ENCODE measurements at places on chromosomes 2 and 18. TPM values are rescaled to one million over a fixed set of nuclear protein-coding genes. Genes with fewer than 3 reads are reported as not detected.

DNA sequence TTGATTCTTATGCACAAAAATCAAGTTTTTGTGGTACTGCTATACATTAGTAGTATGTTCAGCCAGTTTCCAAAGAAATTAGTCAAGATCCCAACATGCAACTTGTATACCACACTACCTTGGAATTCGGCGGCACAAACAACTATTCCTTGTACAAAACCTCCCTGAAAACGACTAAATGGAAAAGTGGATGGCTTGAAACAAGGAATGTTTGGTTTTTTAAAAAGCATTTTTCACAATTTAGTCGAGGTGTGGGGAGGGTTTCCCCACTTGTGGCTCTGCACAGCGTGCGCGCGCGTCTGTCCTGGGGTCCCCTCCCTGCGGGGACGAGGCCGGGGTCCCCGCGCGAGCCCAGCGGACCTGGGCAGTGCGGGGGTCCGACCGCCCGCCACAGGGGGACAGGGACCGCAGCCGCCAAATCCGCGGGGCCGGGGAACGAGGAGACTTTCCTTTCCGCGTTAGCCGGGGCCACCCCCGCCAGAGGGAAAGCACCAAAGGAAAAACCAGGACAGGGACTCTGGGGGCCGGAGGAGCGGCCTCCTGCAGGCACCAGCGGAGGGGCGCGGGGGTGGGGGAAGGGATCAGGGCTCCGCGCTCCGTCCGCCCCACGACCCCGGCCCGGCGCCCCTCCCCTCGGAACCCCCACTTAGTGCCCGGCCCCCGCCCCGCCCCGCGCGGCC, 534 bp upstream of the SOCS6 start:
- peak; percentile 69 for DNase-seq

DNA sequence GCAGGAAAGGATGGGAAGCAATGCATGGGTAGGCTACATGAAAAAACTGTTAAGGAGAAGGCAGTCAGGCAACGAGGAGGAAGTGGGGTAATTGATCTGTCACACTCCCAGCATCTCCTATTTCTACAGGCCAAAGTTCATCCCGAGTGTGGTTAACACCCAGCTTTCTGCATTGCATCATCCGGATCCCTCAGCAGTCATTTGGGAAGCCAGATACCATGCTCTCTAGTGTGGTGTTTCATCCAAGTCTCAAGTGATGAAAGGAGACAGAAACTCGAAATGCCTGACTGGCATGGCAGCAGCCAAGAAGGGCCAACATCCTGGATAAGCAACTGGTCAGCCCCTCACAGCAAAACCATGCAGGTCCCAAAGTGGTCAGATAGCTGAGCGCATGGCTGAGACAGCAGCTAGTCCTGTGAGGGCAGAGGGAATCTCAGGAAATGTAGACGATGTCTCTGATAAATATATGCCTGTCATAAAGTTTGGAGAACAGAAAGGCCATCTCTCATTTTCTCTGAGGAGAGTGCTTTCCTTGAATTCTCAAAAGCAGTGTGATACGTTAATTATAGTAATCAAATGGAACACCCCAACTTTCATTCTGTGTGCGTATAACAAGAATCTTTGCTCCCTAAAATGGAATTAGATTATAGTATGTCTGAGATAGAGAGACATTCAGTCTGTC, 24.8 kb upstream of the HNRNPA3 start:
- no peak for DNase-seq

The LYPD6 gene
- 10.0 TPM for total RNA-seq

GRCh38 chr2:236555481-236555880, 14.1 kb upstream of the ACKR3 start:
- no peak for DNase-seq

DNA sequence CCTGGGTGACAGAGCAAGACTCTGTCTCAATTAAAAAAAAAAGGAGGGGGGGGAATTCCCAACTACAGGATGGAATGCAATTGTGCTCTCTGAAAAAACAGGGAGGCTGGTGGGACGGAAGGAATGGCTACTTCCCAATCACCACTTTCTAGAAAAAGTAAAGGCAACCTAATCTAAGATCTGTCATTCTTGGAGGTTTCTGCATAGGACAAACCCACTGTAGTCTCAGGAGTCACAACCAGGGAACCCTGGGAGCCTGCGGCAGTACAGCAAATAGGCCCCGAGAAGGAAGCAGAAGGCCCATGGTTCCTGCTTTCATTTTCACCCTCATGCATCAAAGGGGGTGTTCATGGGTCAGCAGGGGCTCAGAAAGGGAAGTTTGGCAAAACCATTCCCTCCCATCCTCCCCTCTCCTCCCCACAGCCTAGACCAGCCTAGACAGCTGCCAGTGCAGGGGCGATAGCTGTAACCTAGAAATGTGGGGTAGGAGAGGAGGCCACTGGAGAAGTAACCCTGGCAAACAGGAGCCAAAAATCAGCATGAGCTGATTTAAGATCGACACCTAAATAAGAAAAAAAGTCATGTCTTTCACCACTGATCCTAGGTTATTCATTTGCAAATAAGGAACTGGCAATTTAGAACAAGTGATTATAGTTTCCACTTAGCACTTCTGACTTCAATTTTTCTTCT, 48.0 kb downstream of the TRABD2A start:
- DNase-seq, result no peak

- DNase-seq, result no peak
Observed at GRCh38 chr2:150274108-150274507, 213.4 kb downstream of the RND3 start.

GRCh38 chr2:72971036-72971435, 53.7 kb downstream of the EMX1 start:
- no peak for DNase-seq

GRCh38 chr2:68448671-68449653, 18.1 kb downstream of the FBXO48 start:
- DNase-seq, result no peak

DNA sequence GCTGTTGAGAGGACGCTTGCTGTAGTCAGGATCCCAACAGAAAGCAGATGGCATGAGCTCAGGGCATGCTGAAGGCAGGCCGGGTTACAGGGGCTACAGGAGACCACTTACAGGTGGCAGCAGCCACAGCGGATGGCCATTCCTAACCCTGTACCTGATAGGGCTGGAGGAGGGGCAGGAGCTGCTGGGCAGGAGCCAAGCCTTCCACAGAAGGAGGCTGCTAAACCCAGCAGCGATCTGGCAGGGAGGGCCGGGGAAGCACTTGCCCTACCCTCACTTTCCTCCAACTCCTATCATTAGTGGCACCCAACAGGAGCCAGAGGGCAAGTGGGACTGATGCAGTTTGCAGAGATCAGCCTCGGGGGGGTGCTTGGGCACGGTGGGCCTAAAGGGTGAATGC, 2.0 kb downstream of the ASB18 start:
- DNase-seq, result no peak

The SLC5A7 gene
- total RNA-seq, result not detected

The BOLL gene
- total RNA-seq, result not detected

GRCh38 chr2:102585847-102586404, 33.4 kb upstream of the SLC9A2 start:
- DNase-seq, result no peak

DNA sequence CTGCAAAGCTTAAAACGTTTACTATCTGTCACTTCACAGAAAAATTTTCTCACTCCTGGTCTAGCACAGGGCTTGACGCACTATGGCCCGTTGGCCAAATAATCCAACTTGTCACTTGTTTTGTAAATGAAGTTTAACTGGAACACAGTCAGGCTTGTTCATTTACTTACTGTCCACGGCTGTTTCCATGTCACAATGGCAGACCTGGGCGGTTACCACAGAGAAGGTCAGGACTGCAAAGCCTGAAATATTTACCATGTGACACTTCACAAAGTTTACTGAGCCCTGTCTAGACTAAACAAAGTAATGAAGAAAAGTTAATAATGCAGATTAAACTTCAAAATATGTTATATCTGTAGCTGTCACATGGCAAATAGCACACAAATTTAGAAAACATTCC, 273.0 kb upstream of the GYPC start:
- DNase-seq, result no peak

The GPR45 gene
- total RNA-seq, result not detected

The UCN gene
- 2.4 TPM for total RNA-seq

The EN1 gene
- total RNA-seq, result not detected

DNA sequence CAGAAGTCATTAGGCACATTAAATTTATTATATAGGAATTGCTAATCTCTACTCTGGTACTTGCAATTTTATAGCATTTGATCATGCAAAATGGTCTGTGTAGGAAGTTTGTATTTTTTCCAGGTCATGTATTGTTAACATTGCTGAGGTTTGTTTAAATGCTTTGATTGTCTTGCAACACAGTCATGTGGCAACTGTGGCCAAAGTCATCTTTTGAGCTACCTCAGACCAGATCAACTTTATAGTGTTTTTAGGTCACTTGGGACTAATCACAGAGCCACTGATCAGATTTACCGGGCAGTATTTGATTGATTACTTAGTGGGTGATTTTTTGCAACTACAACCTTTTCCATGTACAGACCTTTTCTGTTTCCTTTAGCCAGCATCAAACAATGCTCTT, 3.7 kb downstream of the SERPINB5 start:
- DNase-seq, result no peak

GRCh38 chr18:13353084-13353823, 134.7 kb downstream of the LDLRAD4 start:
- DNase-seq, result no peak

The STRN gene
- 38.9 TPM for total RNA-seq

GRCh38 chr2:129709001-129709955, 270.2 kb upstream of the RAB6C start:
- no peak for DNase-seq

The TEX261 gene
- total RNA-seq, result 52.7 TPM

DNA sequence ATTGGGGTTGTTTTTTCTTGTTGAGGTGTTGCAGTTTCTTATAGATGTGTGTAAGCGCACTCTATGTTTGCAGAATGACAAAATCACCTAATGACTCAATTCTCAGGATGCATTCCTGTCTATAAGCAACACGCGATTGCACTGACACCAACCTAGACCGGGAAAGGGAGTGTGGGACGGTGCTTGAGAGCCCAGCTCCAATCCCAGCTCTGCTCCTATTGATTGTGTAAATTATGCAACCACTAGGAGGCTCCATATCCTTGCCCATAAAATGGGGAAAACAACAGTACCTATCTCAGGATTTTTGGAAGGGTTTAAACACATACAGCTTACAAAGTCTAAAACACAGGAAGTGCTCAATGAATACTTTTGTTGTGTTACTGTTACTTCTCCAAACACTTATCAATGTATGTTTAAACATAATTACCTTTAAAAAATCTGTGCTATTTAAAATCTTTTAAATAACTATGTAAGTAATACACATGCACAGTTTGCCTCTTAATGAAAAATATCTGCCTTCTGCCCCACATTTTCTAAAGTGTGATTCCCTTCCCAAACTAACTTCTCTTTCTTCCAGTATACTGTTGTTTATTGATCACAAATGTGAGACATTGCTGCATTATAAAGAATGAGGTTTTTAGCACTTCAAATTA, 132.5 kb downstream of the SPHKAP start:
- DNase-seq, result no peak

GRCh38 chr18:50857694-50858093, 21.2 kb upstream of the ME2 start:
- DNase-seq, result no peak

DNA sequence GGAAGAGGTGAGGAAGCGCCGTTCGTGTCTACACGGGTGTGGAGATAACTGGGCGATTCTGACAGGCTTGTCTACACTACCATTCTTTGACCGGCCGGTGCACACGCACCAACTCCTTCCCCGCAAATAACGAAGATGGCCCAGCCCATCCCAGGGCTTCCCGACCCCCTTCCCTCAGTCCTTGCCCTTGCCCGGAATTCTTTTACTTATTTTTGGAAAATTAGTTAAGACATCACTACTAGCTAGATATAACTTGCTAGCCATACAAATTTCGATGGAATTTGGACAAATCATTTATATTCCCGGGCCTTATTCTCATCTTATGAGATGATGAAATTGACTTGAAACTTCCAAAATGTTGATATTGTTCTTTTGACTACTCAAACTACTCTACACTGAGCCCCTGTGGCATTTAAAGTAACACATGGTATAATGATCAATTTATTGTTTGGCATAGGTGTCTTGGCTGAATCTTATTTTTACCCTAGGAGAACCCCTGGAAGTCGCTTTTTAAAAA, 1.3 kb downstream of the ERICH2 start:
- no peak for DNase-seq

GRCh38 chr2:172323256-172323655, 104.1 kb upstream of the ITGA6 start:
- DNase-seq, result no peak

DNA sequence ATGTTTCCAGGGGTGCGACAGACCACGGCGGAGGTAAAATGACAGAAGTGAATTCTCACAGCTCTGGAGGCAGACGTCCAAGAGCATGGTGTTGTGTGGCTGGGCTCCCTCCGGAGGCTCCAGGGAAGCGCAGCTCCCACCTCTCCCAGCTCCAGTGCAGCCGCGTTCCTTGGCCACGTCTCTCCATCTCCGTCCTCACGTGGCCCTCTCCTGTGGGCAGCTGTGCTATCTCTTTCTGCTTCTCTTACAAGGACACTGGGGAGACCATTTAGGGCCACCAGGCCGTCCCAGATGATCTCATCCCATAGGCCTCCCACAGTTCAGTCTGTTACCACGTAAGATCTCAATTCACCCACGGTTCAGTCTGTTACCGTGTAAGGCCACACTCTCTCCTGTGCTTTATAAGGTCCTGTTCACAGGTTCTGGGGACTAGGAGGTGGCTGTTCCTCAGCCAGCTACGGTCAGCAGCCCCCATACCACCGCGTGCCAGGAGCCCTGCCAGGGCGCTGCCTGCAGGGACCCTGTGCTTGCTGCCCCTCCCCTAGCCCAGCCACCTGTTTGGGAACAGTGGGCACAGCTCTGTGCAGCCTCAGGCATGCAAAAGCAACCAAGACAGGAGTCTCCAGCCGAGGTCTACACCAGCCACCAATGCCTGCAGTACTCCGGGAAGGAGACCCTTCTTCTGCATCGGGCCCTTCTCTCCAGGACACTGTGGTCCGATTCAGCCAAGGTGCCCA, 2.9 kb upstream of the MAB21L4 start:
- DNase-seq, result no peak

DNA sequence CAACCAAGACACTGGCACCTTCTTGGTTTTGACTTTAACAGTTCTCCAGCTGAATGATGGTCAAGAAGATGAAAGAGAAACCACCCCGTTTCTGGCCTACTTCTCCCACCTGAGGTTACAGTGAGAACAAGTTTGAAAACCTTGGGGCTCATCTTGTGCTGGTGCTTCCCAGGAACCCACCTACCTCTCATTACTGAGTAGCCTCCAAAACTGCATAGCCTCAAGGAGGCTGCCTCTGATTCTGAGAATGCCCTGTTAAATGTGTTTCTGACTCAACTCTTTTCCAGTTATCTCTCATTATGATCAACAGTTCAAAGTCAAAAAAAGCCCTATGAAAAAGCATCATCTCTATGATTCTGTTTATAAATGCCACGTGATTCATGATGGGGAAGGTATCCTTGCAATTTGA, 121.9 kb downstream of the CACNB4 start:
- DNase-seq, result no peak

GRCh38 chr2:195658541-195658890, 1.5 kb downstream of the SLC39A10 start:
- DNase-seq, result no peak

The KIAA2012 gene
- not detected for total RNA-seq

GRCh38 chr2:43459446-43460173, 136.2 kb downstream of the THADA start:
- no peak for DNase-seq

- DNase-seq, result no peak
Observed at GRCh38 chr2:237732790-237733381, 65.7 kb upstream of the RBM44 start.

Measured in sciatic nerve (tissue), 2 donors.